Activated B cell treated with CpG ODN at 0.5 μM for 24 hours (primary cell): ENCODE measurements at places on chromosomes 2 and 18.
A peak's percentile ranks its signal among the peaks of the same experiment; 100 is the strongest.

DNA sequence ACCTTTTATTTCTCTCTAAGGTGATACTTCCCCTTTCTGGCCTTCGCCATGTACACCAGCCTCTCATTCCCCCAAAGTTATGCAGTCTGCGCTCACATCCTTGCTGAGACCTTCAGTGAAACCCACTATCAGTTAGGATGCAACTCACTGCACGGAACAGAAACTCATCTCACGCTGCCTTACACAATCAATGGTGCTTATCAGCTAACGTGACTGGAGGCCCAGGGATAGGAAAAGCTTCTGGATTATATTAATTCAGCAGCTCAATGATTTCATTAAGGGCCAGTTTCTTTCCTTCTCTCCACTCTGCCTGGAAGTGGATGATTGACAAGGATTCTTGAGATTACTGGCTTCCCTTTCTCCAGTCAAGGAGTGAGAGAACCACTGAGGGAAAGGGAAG lies 44.8 kb downstream of the CDH2 start:
- no peak for DNase-seq

DNA sequence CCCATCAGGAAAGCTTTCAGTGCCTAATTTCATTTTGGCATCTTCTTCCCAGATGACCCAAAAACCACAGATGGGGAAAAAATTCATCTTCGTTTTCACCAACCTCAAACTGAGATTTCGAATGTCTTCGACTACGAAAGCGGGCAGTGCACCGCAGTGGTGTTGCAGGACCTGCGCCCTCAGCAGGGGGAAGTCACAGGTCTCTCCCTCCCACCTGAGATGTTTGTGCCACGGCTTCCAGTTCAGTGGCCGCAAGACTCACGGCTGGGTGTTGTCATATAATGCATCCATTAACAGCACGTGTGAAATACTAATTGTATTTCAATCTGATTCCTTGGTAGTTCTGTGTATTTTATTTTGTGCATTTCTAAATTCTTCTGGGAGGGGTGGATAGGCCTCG lies 66.2 kb upstream of the SALL3 start:
- DNase-seq = no peak

GRCh38 chr2:172373766-172374165 lies 53.6 kb upstream of the ITGA6 start:
- DNase-seq = no peak

DNA sequence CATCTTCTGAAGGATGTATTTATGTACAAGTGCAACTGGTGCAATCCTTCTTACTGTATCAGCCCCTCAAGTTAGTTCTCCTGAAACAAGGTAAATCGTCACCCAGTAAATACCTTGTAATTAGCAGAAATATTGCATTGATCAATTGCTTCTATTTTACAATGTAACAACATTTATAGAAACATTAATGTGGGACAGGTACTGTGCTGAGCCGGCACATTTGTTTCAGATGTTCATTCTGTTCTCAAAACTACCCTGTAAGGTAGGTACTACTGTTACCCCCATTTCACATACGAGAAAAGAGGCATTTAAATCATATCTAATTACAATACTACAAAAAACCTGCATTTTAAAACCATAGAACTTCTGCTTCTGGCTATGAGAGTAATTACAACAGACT lies 19.5 kb downstream of the RTN4 start:
- no peak for DNase-seq

GRCh38 chr18:43620936-43621335 lies 343.6 kb upstream of the SYT4 start:
- no peak for DNase-seq

GRCh38 chr2:208294482-208295024 lies 28.5 kb downstream of the PIKFYVE start:
- DNase-seq = no peak

DNA sequence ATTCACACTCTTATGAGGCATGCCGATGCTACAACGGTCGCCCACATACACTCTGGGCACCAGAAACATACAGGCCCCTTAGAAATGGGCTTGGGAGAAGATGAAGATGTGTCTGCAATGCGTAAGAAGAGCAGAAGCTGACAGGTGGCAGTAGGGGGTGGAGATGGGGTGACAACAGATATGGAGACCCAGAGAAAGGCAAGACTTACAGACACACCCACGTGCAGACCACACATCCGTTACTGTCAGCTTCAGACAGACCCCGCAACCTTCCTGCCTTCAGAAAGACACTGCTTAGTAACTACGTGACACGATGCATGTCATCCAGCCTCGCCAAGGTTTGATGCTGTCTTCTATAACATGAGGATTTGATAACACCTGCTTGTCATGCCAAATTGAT lies 89.5 kb downstream of the ZFP36L2 start:
- DNase-seq = no peak

DNA sequence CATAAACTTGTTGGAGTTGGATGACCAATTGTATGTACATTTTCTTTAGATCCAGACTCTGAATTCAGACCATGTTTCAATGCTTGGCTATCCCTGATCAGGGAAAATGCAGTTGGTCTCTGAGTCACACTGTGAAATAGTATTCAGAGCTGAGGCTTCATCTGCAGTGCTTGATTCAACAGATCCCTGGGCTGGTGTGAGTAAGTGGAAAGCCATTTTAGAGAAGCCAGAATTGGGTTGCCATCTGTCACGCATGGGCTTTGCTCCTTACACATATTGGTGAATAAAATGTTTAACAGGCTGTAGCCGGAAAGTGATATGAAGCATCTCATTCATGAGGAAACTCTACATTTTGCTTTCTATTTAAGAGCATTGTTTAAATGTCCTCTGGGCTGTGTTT lies 50.0 kb upstream of the ACYP2 start:
- DNase-seq = no peak

DNA sequence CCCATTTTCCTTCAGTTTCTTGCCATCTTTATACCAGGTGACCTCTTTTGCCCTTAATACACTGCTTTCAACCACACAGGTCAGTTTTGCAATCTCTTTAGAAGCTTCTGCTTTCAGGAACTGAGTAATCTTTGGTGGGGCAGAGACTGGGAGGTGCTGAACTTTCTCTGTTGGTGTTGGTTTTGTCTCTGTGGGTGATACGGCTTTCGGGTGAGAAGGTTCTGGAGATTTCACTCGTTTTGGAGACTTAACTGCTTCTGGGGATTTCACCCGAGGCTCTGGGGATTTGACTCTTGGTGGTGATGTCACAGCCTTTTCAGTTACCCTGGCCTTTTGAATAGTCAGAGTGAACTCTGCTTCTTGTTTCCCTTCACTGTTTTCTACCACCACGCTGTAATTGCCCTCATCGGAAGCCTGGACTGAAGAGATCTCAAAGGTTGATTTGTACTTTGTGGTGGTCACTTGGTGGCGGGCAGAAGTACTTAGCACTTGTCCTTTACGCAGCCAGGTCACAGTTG lies 50.4 kb downstream of the PLEKHA3 start:
- DNase-seq = peak; percentile 43

DNA sequence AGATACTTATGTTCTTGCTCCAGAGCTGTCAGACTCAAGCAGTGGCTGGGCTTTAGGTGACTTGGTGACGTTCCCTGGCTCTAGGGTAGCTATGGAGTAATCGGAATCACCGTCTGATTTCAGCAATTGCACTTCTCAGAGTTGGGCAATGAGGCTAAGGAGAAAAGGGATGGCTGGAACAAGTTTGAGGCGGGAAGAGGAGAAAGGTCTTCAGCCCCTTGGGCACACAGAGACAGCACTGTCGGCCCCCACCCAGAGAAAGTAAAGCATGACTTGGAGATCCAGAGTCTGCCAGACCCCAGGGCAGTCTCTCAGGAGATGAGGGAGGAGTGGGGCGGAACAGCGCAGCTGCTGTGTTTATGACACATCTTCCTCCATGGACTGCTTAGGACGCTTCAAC lies 114.5 kb downstream of the KLHL29 start:
- no peak for DNase-seq

DNA sequence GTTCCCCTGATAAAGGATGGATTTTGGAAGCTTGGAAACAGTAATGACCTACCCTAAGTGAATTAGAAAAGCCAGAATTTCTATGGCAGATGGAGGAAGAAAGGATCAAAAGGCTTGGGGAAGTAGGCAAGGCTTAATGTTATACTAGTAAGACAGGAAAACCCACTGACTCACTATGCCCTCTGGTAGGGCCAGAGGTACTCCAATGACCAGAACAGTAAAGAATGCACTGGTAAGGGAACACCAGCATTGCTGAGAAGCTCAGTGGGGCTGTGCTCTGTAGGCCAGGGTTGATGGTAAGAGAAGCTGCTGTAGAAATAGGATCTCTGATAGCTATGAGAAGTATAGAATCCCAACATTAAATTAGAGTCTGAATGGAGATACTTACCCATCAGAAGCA lies 126.4 kb downstream of the GFPT1 start:
- no peak for DNase-seq

DNA sequence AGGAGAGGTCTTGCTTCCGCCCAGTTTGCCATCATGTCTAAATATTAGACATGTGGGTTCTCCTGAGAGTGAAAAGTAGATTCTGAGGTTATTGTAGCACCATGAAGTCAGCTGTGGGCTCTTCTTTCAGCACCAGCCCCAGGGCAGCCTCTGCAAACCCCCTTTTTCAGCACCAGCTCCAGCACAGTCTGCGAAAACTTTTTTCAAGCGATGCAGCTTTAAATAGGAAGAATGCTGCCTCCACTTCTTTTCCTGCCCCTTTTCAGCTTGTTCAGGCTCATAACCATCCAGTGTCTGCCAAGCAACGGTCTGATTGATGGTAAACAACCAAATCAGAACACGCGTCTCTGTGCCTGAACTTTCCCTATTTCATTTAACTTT lies at the start of gene COL5A2:
Gene COL5A2 (minus strand): TSS at position 192 of the 381 bp plus-strand sequence. CDS start 157 bp downstream, at position 35.
- no peak for DNase-seq

DNA sequence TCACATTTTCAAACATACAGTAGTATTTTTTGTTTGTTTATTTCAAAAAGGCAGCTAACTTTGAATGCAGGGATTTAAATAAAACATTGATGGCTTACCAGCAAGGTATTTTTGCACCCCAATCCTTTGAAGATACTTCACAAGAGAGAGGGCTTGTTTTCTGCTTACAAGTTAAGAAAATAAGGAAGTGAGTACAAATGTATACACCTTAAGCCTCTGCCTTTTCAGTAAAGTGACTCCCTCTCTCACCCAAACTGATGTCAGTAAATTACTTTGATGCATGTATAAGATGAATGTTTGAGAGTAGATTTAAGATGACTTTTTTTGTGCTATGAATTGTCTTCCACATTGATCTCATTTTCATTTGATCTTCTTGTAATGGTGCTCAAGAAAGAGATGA lies 820.0 kb downstream of the CPS1 start:
- DNase-seq = no peak

DNA sequence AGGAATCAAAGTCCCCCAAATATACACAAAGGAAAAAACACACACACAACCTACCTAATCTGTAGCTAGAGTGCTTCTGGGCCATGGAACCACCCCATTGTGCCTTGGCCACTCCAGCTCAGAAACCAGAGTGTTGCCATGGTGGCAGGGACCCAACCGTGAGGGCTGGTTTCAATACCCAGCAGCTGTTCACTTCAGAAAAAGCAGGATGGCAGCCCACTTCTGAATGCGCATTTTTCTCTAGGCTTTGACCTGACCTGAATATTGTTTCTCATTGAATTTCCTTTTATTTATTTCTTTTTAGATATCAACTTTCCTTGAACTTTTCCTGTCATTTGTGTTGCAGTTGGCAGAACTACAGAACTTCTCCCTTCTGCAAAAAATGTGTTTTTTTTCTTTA lies 43.0 kb upstream of the EHBP1 start:
- no peak for DNase-seq

DNA sequence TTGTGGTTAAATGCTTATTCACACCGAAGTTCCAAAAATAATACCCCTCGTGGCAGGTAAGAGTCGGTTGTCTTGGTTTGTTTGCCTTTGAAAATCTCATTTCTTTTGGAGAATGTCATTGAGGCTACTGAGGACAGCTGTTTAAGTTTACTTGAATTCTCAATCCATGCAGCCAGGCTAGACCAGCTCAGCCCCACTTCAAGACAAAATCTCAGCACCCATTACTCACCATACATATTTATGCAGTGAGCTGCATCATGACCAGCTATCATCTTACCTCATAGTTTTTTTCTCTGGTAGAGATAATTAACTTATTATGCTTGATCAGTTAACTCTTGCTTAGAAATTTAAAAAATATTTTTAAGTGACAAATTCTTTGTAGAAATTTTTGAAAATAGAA lies 115.9 kb downstream of the HAUS1 start:
- DNase-seq = no peak

DNA sequence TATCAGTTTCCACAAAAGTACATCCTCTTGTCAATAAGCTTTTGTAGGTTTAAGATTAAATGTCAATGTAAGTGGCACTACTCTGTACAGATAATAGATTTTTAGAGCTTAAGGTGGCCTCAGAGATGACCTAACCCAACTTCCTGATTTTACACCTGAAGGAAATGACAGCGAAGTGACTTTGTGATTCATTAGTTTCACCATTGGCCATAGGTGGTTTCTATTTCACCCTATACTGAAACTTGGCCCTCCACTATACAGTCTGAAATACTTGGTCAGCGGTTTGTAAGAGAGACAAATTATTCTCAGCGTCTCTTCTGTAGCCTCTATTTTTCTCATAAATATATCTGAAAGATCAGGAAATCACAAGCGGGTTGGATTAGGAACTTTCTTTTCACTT lies 330.4 kb upstream of the FAM98A start:
- DNase-seq = no peak

DNA sequence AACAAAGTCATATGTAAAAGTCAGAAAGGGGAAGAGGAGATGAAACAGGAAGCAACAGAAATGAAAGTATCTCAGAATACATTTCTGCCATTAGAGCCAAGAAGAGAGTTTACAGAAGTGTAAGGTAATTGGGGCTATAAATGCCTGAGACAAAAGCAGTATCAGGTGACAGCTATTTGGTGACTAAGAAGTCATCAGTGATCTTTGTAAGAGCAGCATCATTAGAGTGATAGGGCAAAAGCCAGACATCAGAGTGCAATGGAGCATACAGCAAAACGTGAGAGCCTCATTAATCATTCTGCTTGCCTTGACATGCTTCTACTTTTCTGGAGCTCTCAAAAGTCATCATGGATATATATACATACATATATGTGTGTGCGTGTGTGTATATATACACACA lies 804.7 kb upstream of the PIK3C3 start:
- no peak for DNase-seq

GRCh38 chr2:203623661-203624060 lies 82.8 kb upstream of the CD28 start:
- no peak for DNase-seq

DNA sequence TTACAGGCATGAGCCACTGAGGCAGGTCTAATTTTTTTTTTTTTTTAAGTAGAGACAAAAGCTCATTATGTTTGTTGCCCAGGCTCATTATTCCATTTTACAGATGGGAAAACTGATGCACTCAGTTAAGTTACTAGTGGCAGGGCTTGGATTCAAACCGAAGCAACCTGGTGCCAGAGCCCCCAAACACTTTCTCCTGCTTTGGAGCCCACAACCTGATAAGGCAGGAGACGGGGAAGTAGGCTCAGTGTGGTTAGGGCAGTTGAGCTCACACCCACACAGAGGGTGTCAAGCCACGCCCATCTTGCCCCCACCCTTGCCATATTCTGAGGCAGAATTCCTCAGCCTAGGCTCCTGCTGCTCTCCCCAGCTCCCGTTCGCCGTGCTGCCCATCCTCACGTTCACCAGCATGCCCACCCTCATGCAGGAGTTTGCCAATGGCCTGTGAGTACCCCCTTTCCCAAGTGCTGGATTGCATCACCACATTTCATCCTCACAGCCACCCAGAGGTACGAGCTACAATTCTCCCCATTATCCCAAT lies 5.8 kb upstream of the CTDSP1 start:
- DNase-seq = no peak
